ENCODE measurements at places on chromosomes 1 and 21. TPM values are rescaled to one million over a fixed set of nuclear protein-coding genes. Genes with fewer than 3 reads are reported as not detected.

The AADACL4 gene
- not detected for total RNA-seq

DNA sequence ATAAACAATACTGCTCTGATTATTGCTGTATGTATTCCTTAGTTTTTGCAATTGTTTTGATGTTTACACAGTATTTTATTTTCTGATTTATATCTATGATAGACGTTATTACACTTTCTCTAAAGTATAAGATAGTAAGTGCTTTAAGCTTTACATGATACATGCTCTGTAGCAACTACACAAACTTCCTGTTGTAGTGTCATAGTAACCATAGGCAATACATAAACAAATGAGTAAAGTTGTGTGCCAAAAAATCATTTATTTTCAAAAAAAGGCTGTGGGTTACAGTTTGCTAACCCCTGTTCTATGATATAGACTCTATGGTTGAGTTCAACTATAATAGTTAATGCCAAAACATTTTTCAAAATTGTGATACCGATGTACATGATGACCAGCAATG is 1156.4 kb downstream of the AMY1C start:
- no peak overlapping the region for H3K27ac ChIP-seq
- H3K27me3 ChIP-seq = no peaks in the 10 kb centered on the region
- H3K4me3 ChIP-seq = no peak overlapping the region
- H3K36me3 ChIP-seq = no peaks in the 10 kb centered on the region
- no peaks in the 10 kb centered on the region for H3K4me1 ChIP-seq
- no peak for DNase-seq

- H3K4me3 ChIP-seq = peak overlapping the region; percentile 59
- peaks cover 16% of the 10 kb centered on the region for H3K4me1 ChIP-seq
- H3K27ac ChIP-seq = no peak overlapping the region
These were observed 15.2 kb downstream of the NR5A2 start for GRCh38 chr1:200042552-200043335.

- no peaks in the 10 kb centered on the region for H3K36me3 ChIP-seq
- H3K27me3 ChIP-seq = peaks cover 20% of the 10 kb centered on the region
- no peaks in the 10 kb centered on the region for H3K4me1 ChIP-seq
- no peak overlapping the region for H3K4me3 ChIP-seq
- no peak overlapping the region for H3K27ac ChIP-seq
- DNase-seq = no peak
These were observed 13.3 kb upstream of the S100A2 start for GRCh38 chr1:153578936-153579335.

The EPHA2 gene
- not detected for total RNA-seq

All from activated CD8-positive, alpha-beta T cell treated with anti-CD3 and anti-CD28 coated beads for 36 hours (primary cell).